ENCODE measurements at places on chromosomes 1 and 21.

DNA sequence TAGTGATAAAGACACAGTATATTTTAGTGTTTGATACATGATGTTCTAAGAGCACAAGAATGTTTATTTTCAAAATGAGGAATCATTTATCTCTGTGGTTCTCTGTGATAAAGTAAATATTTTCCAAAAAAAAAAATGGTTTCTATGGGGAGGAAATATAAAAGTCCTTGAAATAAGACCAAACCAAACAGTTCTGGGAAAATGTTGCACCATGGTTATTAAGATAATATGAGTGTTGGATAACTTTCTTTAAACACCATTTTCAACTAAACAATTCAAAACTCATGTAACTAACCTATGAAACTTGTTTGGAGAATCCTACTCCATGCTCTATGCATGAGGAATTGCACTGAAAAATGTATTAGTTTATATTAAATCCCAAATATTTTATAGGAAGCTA, 184.6 kb downstream of the KCNT2 start:
- DNase-seq = no peak

DNA sequence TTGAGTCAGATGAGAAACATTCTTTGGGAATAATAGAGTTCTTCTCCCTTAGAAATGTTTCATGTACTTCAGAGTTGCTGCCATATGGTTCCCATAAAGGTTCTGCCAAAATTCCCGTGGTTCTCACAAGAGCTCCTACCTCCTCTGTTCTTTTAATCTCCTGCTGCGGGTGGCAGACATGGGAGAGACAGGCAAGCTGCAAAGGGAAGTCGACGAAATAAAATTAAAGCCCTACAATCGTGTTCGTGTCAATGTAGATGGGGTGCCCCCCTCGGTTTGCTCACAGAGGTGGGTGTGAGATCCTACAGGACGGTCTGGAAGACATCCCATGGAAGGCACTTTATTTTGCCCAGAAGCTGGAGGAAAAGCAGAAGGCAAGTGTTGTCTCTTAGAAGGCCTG, 276.0 kb downstream of the RWDD3 start:
- DNase-seq = no peak

DNA sequence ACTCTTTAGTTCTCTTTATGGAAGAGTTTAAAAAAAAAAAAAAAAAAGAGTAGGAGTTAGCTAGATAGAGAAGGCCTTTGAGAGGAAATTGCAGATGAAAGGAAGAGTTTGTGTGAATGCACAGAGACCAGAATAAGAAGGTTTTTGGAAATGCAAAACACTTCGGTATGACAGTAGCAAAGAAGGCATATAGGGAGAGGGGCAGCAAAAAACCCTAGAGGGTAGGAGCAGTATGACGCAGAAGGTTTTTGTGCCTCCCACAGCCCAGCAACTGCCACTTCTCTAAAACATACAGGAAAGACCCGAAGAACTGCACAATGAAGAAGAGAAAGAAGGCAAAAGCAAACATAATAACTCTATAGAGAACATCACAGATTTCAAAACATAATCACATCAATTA, 84.3 kb downstream of the WDR64 start:
- no peak for DNase-seq

DNA sequence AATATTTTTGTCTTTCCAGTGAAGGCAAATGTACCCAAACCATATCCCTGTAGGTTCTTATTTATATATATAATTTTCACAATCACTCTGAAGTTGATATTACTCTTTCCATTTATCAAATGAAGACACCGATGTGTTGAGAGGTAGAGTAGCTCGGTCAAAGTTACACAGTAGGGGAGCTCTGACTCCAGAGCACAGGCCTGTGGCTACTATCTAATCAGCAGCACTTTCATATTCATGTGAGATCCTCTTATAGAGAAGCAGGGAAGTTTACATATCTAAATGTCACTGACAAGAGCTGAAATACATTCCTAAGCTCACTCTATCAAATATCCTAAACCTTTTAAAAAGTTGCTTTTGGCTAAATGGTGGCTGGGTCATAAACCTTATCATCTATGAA, 241.1 kb upstream of the B3GALT2 start:
- DNase-seq = no peak

GRCh38 chr1:81470275-81470674, 330.5 kb upstream of the ADGRL2 start:
- DNase-seq = no peak

Data from HS-5 (cell line).